Activated naive CD4-positive, alpha-beta T cell treated with anti-CD3 and anti-CD28 coated beads, Interleukin-2, amount 50 U/mL, for 72 hours (primary cell): ENCODE measurements at places on chromosomes 1 and 21. TPM values are rescaled to one million over a fixed set of nuclear protein-coding genes. Genes with fewer than 3 reads are reported as not detected.

GRCh38 chr1:52239708-52240001 lies 97.8 kb downstream of the ZFYVE9 start:
- no peak for DNase-seq

DNA sequence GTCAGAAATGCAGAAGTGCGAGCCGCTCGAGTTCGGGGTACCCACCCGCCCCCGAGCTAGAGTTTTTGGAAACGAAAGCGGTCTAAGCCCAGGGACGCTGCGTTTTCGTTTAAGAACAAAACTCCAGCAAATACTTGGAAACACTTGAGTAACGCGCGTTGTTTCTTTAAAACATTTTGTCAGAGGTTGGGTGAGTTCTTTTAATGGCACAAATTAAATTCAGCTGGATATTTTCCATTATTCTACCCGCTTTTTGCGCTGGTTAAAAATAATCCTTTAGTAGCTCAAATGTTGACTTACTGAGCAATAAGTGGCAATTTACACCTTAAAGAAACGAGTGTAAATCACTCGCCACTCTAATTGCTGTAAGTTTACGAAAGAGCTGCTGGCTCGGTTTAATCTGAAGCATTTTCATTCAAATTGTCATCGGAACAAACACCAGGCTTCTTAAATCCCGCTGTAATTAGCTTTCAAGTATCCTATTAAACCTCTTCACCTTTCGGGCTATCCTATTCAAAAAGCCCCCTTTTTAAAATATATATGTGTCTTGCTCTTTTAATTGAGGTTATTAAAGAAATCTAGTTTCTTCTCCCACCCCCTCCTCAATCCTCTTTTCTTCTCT lies 1.5 kb downstream of the LHX8 start:
- no peak for DNase-seq

GRCh38 chr1:58620926-58621325 lies 43.9 kb upstream of the TACSTD2 start:
- DNase-seq: no peak

DNA sequence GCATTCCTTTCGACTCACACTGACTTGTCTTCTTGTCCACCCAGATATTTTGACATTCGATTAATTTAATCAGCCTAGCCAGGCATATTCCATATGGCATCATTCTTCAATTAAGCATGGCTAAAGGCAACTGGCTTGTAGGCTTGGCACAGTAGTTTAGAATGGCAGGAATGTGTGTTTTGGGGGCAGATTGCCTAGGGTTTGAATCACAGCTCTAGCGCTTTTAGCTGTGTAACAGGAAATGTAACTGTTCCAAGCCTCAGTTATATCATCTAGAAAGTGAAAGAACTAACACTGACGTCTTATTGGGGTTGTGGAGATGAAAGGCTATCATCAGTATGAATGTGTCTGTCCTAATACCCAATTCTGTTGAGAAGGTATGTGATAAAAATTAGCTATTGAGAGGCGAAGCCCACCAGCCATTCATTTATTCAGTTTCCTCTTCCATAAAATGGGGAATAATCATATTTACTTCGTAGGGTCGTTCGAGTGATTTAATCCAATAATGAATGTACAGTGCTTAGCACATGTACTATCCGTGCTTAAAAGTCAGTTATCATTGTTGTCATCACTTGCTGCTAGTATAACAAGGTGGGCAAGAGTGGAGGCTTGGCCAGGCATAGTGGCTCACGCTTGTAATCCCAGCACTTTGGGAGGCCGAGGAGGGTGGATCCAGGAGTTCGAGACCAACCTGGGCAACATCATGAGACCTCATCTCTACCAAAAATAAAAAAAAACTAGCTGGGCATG lies 41.6 kb upstream of the GRHL3 start:
- no peak for DNase-seq

DNA sequence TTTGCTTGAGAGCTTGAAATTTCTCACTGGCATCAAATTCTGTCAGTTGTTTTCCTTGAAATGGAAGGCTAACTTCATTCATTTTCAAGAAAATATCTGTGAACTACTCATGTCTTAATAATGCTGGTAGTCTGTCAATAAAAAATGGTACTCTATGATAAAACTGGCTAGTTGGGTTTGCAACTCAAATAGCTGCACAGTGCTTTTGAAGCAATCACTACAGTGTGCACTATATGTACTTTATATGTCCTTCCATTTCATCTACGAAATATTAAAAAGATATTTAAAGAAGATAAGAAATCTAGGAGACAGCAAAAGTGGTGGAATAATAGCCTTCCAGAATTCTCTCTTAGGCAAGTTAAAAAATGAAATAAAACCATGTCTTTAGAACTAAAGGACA lies 39.9 kb upstream of the ZNHIT6 start:
- DNase-seq: no peak

GRCh38 chr1:177812144-177812543 lies 157.7 kb downstream of the SEC16B start:
- DNase-seq: no peak

DNA sequence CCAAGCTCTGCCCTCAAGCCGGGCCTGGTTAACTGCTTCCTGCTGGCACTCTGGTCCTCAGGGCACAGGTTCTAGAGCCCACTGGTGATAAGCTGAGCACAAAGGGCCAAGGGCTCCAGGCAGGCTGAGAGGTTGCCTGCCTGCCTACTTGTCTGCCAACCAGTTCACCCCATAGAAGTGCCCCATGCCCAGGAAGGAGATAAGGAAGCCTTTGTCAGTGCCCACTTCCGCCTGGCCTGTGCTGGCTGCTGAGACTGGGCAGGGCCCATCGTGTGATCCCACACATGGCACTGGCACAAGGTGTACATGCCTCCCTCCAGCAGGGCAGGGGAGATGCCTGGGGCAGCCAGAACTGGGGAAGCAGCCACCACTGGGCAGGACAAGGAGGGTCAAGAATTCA lies 24.1 kb downstream of the SLC9A1 start:
- no peak for DNase-seq

DNA sequence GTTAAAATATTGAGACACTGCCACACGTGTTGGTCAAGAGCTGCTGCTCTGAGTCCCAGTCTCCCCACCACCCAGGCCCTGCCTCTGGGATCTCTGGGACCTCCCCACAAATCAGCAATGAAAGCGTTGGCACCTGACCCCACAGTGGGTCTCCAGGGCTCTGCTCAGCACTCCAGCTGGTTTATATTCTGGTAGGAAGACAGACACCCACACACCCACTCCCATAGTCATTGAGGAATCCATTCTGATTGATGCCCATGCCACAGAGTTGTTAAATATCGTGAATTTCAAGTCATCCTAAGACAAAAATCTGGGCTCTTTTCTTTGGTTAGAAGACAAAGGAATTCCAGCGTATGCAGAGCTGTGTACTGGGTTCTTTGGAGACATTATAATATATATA lies 91.6 kb downstream of the KIF26B start:
- DNase-seq: no peak

- peak; percentile 53 for DNase-seq
Observed at GRCh38 chr1:38858833-38859560, 575 bp downstream of the RRAGC start.

GRCh38 chr1:54569339-54569738 lies 21.3 kb downstream of the ACOT11 start:
- no peak for DNase-seq

GRCh38 chr1:201108614-201109013 lies 3.6 kb downstream of the CACNA1S start:
- no peak for DNase-seq

DNA sequence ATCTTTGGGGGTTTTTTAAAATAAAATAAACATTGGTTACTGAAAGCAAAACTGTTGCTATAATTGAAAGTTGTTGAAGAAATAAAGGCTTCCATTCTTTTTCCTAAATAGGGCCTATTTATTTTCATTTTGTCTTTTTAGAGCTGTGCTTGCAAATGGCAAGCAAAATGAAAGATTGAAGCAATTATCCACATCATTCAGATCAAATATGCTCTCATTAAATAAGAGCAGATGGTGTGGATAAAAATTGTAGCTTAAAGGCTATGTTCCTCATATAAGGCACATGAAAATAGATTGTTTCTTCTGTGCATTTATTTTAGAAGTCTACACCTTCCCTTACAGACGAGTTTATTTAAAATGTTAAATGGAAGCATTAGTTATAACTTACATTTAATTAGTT lies 1317.7 kb downstream of the MRPL39 start:
- DNase-seq: no peak

DNA sequence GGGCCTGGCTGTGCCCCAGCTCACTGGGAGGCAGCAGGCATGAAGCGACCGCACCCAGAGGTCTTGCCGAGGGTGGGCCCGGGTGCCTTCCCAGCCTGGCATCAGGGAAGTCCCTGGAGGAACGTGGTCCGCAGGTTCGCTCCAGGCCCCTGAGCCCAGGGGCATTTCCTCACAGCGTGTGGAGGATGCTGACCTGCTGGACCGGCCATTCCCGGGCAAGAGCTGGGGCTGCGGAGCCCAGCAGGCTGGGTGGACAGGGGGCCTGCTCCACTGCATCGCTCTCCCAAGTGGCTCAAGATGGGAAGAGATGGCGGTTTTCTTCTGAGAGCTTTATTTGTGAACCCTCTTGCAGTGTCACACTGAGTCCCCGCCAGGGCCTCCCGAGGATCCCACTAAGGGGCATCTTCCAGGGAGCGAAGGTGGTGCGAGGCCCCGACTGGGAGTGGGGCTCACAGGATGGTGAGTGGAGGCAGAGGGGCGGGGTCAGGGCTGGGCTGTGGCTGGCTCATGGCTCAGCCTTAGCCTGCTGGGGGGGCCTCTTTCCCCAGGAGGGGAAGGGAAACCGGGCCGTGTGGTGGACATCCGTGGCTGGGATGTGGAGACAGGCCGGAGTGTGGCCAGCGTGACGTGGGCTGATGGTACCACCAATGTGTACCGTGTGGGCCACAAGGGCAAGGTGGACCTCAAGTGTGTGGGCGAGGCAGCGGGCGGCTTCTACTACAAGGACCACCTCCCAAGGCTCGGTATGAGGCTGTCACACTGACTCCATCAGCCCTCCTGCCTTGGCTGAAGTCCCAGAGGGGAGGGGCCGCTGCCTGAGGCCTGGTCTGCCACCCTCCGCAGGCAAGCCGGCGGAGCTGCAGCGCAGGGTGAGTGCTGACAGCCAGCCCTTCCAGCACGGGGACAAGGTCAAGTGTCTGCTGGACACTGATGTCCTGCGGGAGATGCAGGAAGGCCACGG lies 7.2 kb upstream of the MMP23B start:
- no peak for DNase-seq

- DNase-seq: no peak
Observed at GRCh38 chr1:173148971-173149370, 58.2 kb downstream of the TNFSF4 start.

GRCh38 chr1:214970016-214970415 lies 112.5 kb upstream of the KCNK2 start:
- DNase-seq: no peak

- no peak for DNase-seq
Observed at GRCh38 chr1:76142771-76143540, 68.4 kb downstream of the ST6GALNAC3 start.

DNA sequence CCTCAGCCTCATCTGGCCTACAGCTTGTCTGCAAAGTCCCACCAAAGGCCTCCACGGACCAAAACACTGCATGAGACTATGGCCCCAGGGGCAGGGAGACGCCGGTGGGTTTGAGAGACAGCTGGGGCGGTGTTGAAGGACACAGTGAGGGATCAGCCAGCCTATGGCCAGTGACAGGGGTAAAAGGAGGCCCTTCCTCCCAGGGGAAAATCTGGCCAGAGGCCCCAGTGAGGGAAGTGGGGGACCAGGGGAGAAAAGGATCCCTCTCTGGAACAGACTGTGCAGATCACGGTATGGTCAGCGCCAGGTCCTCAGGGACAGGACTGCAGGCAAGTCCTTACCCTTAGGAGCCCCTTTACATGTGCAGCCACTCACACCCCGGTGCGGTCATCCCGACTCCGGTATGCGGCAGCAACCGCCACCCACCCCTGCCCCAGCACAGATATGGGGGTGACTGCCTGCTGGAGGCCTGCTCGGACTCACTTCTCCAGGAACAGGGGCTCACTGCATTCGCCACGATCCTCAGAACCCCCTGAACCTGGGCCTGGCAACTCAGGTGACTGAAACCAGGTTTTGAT lies 1.3 kb downstream of the CERS2 start:
- no peak for DNase-seq

DNA sequence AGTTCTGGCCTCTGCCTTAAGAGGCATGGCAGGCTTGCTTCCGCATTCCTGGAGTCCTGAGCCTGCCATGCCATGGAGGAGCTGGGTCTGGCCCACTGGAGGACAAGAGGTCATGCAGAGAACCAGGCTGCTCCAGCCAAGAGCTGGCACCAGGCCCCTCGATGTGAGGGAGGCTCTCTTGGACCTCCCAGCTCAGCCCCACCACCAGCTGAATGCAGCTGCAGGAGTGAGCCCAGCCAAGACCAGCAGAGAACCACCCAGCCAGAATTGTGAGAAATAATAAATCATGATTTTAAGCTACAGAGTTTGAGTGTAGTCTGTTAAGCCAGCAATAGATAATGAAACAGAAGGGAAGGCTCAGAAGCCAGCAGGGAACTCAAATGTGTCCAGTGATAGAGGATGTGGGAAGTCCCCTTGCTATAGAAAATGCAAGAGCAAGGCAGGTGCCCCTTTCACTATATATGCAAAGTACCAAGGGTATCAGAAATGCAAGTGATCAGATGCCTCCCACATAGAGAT lies 118.4 kb downstream of the HIVEP3 start:
- DNase-seq: no peak

- no peak for DNase-seq
Observed at GRCh38 chr1:3319874-3320245, 134.6 kb upstream of the ARHGEF16 start.

DNA sequence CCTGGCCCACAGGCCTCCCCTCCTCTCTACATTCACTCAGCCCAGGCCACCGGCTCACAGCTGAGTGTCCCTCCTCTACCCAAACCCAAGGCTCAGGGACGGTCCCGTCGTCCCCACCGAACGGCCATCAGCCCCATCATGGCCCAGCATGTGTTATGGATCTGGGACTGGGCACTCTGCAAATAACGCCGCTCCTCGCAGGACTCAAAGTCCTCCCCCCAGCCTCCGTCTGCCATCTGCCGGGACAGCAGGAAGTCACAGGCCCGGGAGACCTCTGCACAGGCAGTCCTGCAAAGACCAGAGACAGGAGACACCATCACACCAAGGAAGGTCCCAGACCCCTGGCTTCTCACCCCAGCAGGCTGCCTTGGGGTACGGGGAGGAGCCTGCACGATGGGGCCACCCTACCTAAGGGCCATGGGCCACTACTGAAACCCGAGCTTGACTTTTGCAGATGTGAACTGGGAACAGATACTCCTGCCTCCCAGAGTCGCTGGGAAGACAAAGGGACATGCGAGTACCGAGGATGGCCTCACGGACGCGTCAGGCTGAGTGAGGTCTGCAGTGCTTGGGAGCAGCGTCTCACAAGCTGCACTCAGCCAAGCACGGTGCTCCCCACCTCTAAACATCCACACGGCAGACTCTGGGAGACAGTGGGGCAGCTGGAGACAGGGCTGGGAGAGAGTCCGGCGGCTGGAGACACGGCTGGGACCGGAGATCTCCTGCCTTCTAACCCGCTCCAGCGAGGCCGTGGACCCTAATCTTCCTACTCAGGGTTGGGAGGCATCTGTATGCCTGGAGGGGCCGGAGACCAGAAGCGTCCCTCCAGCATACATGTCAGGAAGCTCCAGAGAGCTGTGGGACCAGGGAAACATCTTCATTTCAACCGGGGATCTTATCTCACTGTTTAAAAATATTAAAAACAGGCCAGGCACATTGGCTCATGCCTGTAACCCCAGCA lies 10.4 kb upstream of the SPATC1L start:
- no peak for DNase-seq

GRCh38 chr21:42187976-42188653 lies 30.8 kb upstream of the ABCG1 start:
- DNase-seq: peak; percentile 71

Gene VAV3
- total RNA-seq: 1.8 TPM

Gene CFHR1
- total RNA-seq: not detected

Gene TDRD5
- total RNA-seq: not detected

Gene CYP4B1
- total RNA-seq: not detected

Gene KIAA0040
- 21.2 TPM for total RNA-seq

Gene COA6
- 58.9 TPM for total RNA-seq

Gene IGSF9
- not detected for total RNA-seq

Gene FHAD1
- 0.27 TPM for total RNA-seq
